ENCODE measurements at places on chromosomes 1 and 21. TPM values are rescaled to one million over a fixed set of nuclear protein-coding genes. Genes with fewer than 3 reads are reported as not detected.

- no peak for DNase-seq
Measured at GRCh38 chr1:93014168-93014567, 52.9 kb upstream of the DIPK1A start.

DNA sequence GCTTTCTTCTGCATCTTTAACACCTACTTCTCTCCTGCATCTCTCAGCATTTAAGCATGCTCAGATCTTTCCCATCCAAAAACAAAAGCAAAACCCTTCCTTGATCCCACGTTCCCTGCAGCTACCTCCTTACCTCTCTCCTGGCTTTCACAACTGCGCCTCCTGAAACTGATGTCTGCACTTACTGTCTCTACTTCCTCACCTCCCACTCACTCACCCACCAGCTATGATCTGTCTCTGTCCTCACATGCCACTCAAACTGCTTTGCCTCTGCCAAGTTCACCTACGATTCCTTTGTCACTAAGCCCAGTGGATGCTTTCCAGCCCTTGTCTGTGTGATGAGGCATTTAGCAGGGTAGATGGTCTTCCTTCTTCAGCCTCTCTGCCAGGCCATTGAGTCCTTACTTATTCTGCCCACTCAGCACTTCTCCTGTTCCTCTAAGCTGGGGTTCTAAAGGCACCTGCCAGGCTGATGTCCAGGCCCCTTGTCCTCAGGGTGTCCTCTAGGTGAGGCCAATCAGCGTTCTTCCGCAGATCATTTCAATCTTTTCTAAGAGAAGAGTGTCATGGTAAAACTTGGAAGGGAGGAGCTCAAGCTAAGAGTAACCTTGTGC lies 10.0 kb upstream of the GJB3 start:
- no peak for DNase-seq

DNA sequence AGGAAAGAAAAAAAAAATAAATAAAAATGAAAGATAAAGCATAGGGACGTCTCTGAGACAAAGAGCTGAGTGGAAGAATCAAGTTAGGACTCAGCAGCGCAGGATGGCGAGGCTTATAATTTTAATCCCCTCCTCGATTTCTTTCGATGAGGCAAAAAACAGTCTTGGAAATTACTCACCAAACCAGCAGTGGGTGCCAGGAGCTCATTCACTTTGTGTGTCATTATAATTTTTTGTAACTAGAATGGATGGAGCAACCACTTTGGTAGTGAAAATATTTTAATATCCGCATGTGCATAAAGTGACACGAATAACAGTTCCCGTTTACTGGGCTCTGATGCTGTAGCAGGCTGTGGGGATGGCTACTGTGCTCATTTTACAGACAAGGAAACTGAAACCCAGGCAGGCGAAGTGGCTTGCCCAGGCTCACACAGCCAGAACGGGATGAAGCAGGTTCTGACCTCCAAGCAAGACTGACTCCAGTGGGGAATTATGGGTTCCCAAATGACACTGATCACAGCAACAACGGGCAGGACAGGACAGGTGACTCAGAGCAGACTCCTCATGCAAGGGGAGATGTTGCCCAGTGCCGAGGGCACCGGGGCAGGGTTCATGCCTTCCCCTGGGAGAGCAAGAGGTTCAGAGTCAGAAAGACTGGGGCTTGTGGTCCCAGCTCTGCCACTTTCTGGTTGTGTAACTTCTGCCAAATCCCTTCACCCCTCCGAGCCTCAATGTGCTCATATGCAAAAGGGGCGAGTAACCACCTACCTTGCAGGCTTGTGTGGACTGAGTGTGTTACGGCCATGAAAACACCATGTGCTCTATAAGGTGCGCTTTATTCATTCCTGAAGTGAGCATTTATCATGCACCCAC lies 63.6 kb downstream of the RUNX3 start:
- DNase-seq, result no peak

DNA sequence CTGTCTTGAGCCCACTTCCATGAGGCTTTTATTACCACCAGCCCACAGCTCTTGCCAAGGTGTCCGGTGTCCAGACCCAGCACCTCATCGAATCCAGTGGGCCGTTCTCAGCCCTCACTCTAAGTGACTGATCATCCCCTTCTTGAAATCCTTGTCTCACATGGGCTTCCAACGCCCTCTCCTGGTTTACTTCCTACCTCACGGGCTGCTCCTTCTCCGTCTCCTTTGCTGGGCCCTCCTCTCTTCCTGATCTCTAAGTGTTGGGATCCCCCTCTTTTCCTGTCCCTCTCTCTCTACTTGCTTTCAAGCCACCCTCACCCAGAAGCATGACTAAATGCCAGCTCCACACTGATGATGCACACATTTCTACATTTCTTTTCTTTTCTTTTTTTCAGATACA lies 9.0 kb upstream of the RHBG start:
- DNase-seq, result no peak

GRCh38 chr1:227343206-227343605 lies 24.9 kb upstream of the CDC42BPA start:
- DNase-seq, result no peak

- DNase-seq, result no peak
Measured at GRCh38 chr1:192702212-192702902, 66.4 kb downstream of the RGS13 start.

GRCh38 chr1:65674522-65674921 lies 118.2 kb upstream of the PDE4B start:
- DNase-seq, result no peak

DNA sequence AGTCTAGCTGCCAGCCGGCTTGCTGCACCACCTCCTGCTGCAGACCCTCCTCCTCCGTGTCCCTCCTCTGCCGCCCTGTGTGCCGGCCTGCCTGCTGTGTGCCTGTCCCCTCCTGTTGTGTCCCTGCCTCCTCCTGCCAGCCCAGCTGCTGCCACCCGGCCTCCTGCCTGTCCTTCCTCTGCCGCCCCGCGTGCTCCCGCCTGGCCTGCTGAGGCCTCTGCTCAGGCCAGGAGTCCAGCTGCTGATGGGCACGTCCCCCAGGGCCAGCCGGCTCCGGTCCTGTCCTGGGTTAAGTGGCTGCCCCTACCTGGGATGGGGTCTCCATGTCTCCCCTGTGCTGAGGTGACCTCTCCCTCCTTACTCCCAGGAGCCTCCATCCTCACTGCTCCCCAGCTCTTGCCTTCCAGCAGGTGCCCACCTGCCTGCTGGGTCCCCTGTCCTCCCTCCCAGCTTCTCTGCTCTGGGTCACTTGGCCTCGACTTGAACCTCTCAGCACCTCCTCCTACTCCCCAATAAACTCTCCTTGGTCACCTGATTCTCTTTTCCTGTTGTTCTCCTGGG lies 870 bp downstream of the KRTAP10-8 start:
- no peak for DNase-seq

- no peak for DNase-seq
Measured at GRCh38 chr1:237730826-237731350, 159.8 kb downstream of the ZP4 start.

GRCh38 chr21:42125571-42126544 lies 54.7 kb downstream of the UMODL1 start:
- no peak for DNase-seq

GRCh38 chr1:93076268-93076667 lies 2.8 kb upstream of the MTF2 start:
- DNase-seq, result no peak

- no peak for DNase-seq
Measured at GRCh38 chr21:16388291-16388690, 658.5 kb downstream of the USP25 start.

DNA sequence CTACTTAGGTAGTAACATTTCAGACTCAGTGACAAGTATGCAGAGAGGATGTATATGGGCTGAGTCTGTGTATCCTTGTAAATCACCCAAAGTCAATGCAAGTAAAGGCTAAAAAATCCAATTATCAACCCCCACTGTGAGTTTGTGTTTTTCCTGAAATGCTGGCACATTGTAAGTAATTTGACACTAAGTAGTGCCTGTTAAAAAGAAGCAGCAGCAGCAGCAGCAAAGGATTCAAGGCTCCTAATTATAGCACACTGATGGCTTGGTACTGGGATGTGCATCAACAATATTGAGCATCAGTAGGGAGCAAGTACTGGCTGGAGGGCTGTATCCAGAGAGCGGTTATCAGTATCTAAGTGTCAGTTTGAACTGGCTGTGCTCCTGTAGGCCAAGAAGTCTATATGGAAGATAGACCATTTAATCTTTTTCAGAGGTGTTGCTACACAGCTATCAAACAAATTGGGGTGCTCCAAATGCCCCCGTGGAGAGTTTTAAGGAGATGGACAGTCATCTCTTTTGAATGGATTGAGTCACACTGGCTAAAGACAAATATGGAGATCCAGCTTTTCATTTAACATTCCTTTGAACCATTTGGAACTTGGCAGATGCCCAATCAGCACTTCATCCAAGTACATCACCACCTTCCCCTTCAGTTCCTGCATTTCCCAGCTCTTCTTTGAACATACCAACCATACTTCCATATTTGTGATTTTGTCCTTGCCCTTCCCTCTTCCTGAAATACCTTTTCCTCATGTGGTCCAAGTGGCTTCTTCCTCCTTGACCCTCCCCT lies 241.2 kb upstream of the ST6GALNAC5 start:
- no peak for DNase-seq

- DNase-seq, result no peak
Measured at GRCh38 chr1:21594935-21595897, 73.9 kb downstream of the RAP1GAP start.

GRCh38 chr1:226029093-226029496 lies 30.0 kb upstream of the SDE2 start:
- no peak for DNase-seq

DNA sequence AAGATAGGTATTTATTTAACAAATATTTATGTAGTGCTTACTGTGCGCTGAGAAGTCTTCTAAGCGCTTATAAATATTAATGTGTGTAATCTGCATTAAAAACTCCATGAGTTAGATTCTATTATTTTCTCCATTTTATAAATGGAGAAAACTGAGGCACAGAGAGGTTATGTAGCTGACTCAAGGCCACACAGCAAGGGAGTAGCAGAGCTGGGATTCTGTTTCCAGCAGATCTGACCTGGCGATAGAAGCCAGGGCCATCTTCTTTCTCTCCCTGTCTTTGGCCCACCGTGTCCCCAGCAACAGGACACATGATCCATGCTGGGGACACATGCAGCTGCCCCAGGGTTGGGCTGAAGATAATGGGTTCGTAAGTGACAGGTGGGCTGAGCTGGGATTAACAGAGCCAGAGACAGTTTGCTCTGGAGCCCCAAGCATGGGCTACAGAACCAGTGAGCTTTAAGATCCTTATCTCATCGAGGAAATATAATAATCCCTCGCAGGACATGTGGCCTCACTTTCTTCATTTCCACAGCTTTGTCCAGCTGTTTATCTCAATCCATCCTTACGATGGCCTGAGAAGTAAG lies 30.3 kb downstream of the IGSF21 start:
- no peak for DNase-seq

- no peak for DNase-seq
Measured at GRCh38 chr1:115281143-115281542, 56.9 kb downstream of the NGF start.

GRCh38 chr1:90133133-90133532 lies 138.2 kb downstream of the ZNF326 start:
- DNase-seq, result no peak

DNA sequence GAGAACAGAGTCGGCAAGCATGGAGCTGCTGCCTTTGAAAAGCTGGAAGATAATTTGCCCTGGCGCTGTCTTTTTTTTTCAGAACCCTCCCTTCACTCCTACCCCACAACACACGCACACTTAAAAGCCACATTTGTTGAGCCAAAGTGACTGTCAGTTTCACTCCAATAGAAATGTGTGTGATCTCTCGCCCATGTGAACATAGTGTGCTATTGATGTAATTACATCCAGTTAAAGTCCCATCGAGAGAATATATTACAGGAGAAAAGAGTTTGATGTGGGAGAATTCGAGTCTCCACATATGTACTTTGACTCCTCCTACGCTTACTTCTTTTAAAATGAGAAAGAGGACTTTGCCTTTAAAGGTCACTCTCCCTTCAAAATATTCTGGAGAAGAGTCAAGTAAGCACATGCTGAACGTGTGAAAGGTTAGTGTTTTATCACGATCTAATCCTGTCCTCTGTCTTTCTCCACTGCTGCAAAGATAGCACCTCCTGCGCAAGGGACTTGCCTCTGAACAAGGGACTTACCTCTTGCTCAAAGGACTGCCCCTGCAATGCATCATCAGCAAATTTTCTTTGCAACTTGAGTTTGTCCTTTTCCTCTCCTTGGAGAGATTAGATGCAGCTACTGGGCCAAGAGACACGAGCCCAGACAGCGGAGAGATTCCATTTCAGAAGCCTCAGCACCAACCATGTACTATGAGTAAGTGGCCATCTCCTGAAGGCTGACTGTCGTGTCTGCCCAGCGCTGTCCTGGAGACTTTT lies 613.9 kb downstream of the PTPRU start:
- DNase-seq, result no peak

GRCh38 chr1:239457491-239458143 lies 71.2 kb downstream of the CHRM3 start:
- DNase-seq, result no peak

DNA sequence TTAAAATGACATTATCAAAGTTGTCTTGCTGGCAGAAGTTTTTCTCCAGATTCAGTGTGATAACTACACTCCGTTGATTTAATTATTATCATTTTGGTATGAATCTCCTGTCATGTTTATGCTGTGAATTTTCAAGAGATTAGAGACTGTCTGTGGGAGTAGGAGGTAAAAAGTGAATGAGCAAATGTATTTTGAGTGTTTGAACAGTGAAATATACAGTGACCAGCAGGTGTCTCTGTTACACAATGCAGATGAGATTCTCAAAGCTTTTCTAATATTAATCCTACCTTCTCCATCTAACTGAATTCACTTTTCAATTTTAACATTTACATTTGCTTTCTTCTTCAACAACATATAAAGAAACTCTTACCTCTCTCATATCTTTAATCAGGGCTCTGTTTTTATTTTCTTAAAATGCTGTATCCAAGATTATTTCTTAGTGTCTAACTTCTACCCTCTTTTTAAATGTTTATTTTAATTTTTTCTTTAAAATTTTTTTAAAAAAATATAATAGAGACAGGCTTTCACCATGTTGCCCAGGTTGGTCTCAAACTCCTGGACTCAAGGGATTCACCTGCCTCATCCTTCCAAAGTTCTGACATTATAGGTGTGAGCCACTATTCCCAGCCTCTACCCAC lies 20.9 kb upstream of the HSPA13 start:
- no peak for DNase-seq

DNA sequence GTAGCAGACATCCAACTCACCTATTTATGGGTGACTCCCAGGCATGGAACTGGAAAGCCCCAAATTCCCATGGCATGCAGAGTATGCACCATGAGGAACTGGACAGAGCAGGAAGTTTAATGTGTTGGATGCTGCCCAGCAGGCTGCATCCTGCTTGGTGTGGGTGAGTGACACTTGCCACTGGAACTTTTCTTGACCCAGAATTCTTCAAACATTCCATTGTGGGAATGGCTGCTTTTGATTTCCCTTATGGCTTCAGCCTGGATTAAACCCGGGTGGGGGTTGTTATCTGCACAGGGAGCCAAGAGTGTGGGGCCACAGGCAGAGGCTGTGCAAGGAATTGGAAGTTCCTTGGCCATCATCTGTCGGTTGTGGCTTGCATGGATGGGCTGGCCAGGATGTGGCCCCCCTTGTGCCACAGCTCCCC lies 26.9 kb upstream of the BACE2 start:
- DNase-seq, result peak; percentile 69

RAB7B gene
- total RNA-seq, result 17.5 TPM

TMEM63A gene
- 192 TPM for total RNA-seq

RNF186 gene
- total RNA-seq, result not detected

BRINP2 gene
- 2.3 TPM for total RNA-seq

B3GALT2 gene
- 5.2 TPM for total RNA-seq

SLC30A10 gene
- total RNA-seq, result 0.18 TPM

PTPRU gene
- 49.9 TPM for total RNA-seq
